ENCODE measurements at places on chromosomes 5 and 9. TPM values are rescaled to one million over a fixed set of nuclear protein-coding genes. Genes with fewer than 3 reads are reported as not detected.

DNA sequence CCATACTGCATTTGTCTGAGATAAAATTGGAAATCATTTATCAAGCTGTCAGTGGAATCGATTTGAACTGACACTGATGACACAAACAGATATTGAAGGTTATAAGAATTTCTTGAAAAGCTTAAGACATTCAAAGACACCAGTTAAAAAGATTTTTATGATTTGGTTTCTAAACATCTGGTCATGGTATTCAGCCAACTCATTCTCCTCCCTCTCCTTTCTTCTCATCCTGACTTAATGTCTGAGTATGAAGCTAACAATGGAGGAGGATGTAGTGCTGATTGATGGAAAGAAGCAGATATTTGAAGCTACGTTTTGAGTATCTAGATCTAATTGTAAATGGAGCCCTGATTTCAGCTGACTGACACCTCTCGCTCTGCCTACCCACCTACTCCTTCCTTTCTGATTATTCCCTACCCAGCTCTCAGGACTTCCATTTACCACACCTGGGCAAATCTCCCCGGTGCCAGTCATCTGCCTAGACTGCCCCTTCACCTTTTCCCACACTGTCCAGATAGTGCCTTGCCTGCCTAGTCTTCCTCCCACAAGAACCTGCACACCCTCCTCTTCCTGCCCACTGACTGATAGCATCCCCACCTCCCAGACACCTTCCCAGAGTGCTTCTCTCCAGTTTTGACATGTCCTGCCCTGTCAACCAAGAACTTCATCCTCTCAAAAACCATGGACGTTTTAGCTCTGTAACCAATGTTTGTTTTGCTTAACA lies 20.7 kb upstream of the LIFR start:
- no peak for DNase-seq

CSF2 gene
- not detected for total RNA-seq

ADGRD2 gene
- total RNA-seq = not detected

- no peak for DNase-seq
Observed at GRCh38 chr5:141715346-141715905, 33.4 kb upstream of the ARAP3 start.

GRCh38 chr5:130323804-130324454 lies 419.7 kb downstream of the CHSY3 start:
- DNase-seq = peak; percentile 25

DNA sequence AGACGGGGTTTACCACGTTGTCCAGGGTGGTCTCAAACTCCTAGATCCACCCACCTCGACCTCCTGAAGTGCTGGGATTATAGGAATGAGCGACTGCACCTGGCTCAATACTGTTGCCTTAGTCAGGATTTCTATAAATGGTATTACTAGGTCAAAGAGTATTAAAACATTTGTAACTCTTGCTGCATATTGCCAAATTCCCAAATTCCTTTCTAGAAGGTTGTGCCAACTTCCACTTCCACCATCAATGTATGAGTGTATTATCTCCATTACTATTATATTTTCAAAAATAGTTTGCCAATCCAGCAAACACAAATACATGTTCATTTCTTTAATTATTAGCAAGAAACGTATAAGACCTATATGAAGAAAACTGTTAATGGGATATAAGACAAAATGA lies 10.6 kb downstream of the PTGR1 start:
- DNase-seq = no peak

DNA sequence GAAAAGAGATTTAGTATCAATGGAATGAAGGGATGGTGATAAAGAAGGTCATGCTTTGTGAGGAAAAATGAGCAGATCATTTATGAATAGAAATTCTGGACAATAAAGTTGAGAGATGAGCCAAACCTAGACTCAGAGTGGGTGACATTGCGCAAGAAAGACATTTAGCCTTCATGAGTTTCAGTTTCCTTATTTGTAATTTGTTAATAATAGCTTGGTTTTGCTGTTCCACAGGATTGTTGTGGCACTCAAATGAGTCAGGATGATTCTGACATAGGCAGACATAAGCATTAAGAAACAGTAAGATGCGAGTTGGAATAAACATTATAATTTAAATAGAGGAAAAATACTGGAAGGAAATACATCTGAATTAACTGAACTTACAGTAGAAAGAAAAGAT lies 34.8 kb downstream of the ITGA2 start:
- peak; percentile 62 for DNase-seq

DNA sequence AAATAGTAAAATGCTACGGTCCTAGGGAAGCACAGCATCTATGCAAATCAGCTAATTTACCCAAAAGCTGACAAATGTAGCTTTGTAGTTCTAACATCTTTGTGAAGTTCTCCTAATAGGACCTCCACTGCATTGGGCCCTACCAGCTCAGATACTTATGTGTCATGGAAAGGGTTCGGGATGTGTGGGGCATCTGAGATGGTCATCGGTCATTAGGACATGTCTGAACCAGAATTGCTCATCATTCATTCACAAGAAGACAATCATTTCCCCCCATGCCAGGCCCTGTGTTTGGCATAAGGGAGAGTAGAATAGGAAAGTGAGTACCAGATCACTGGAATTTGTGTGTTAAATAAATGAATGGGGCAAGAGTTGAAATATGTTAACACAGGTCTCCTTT lies 35.7 kb downstream of the PWWP2A start:
- DNase-seq = peak; percentile 10

GRCh38 chr5:157455057-157455456 lies 5.0 kb upstream of the NIPAL4 start:
- DNase-seq = no peak

DNA sequence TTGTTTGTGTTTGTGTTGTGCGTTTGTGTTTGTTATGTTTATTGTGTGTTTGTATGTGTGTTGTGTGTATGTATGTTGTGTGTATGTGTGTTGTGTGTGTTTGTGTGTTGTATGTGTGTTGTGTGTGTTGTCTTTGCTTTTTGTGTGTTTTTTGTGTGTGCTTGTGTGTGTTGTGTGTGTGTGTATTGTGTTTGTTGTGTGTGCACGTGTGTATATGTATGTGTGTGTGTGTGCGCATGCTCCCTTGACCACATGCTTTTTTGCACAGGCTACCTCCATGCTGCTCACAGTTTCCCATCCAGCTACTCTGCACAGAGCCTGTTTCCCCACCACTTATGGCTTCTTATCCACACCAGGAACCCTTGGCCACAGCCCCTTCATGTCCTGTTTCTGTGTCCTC lies 720.0 kb upstream of the ADAMTS16 start:
- DNase-seq = no peak

IL31RA gene
- total RNA-seq = 0.16 TPM

DNA sequence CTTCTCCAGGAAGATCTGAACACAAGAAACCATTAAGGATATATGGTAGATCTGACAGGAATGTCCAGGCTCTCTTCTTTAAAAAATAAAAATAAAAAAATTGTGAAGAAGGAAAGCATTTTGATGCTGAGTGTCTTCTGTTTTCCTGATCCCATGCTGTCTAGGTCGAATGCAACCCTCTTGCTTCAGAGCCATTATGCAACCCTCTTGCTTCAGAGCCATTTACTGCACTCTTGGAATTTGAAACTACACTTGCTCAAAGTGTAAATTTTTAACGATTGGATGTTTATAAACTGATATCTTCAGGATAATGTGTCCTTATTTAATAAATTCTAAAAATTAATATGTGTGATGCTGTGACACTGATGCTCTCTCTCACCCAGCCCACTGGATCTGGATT lies 505.1 kb downstream of the DNAH5 start:
- no peak for DNase-seq

DNA sequence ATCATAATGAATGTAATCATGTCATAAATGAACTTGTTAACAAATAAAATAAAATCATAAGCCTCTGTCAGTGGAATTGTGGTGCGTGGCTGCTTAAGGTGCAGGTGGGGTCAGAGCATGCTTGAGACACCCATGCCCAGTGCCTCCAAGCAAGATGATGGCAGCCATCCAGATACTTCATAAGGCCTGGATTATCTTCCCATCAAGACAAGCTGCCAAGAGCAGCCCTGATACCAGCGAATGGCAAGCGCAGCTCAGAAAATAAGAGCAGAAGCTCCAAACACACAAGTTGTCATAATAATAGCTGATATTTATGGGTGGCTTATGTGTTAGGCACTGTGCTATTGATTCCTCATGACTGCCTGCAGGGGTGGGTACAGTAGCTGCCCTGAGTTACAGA lies 21.8 kb upstream of the LMX1B start:
- DNase-seq = no peak

All from myocyte (in vitro differentiated cells).